Muscle of back (tissue), 13 donors: ENCODE measurements at places on chromosomes 12 and 14.
A peak's percentile ranks its signal among the peaks of the same experiment; 100 is the strongest.

GRCh38 chr14:69682621-69683263 lies 71.3 kb downstream of the SUSD6 start:
- DNase-seq, result no peak

DNA sequence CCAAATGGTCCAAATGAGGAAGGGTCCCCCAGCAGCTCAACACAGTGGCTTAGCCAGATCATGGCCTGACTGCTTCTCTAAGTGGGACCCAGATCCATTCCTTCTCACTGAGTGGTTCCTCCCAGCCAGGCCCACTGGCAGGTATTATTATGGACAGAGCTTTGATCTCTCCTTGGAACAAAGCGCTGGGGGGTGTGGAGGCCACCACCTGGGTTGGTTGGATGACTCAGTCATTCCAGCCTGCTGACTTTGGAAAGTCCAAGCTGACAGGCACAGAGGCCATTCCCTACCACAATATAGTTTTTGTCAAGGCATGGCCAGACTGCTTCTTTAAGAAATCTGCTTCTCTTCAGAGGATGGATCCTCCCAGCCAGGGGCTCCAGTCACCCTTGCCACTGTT lies 341.1 kb downstream of the BTG1 start:
- DNase-seq, result no peak

DNA sequence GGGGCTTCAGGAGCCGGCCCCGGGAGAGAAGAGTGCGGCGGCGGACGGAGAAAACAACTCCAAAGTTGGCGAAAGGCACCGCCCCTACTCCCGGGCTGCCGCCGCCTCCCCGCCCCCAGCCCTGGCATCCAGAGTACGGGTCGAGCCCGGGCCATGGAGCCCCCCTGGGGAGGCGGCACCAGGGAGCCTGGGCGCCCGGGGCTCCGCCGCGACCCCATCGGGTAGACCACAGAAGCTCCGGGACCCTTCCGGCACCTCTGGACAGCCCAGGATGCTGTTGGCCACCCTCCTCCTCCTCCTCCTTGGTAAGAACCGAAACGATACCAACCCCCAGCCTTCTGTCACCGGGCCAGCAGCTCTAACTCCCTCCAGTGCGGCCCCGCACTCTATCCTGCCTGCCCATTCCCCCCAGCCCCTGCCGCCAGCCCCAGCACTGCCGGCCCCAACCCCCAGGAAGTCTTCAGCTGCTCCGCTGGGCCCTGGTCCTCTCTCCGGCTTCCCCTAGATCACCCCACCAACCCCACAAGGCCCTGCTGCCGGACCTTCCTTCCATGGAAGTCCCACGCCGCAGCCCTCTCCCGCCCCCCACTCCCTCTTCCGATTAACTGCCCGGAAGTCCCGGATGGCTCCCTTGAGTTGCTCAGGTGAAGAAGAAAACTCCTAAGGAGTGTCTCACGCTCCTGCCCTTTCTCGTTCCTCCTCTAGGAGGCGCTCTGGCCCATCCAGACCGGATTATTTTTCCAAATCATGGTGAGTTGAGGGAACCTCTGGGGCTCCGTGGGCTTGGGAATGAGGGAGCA lies 693 bp downstream of the LRP10 start:
- DNase-seq, result peak; percentile 76

- no peak for DNase-seq
Measured at GRCh38 chr12:45017916-45018315, 33.0 kb downstream of the DBX2 start.

DNA sequence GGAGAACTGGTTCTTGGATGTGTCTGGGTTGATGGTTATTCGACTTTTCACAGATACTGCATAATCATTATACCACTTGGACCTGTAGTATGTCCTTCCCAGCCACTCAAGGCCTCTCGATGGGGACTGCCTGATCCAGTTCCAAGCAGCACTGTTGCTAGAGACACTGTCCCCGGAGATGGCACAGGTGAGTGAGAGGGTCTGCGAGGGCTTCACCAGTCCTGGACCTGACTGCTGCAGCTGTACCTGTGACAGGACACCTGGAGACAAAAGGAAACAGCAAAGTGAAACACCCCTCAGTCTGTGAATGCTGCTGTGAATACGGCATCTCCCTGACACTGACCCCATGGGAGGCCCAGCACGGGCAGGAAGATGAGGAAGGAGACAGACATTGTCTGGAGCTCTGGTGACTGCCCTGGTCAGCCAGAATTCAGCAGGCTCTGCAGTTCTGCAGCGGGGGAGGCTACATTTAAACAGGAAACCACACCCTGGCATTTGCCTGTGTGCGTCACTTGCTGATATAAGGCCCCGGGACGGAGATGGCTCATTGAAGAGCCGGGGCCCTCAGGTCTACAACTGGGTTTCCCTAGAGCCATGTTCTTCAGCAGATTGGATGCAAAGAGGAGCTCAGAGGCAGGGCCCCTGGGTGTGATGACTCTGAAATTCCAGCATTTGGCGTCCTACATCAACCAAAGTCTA lies 413.6 kb downstream of the TMEM121 start:
- DNase-seq, result no peak

- no peak for DNase-seq
Measured at GRCh38 chr12:98253207-98254037, 262.0 kb upstream of the TMPO start.

DNA sequence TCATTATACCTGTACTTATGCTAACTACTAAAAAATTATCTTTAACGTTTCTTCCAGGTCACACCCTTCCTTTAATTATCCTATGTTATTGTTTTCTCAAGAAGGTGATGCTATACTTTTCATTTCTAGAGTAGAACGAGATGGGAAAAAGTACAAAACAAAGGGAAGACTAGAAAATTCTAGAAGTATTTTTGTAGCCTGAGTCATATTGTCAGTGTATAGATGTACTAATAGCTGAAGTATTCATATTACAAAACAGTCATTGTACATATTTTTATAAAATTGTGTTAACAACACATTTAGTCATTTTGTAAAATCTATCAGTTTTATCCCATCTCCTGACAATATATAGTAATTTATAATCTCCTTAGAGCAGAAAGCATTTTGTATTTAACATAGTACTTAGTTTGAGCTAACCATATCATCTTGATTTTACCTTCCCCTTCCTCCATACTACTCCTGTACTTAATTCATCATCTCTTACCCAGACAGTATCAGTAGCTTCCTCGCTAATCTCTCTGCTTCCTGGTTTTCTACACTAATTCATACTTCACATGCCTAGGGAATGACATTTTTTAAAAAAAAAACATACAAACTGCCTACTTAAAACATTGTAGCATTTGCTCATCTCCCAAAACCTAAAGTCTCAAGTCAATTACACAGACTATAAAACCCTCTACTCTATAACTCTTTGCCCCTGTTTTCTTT lies 920.9 kb downstream of the RPS29 start:
- DNase-seq, result no peak
